ENCODE measurements at places on chromosomes 3 and 15.

- no peak for DNase-seq
Observed at GRCh38 chr3:195096053-195096452, 174.9 kb downstream of the XXYLT1 start.

GRCh38 chr15:95132774-95133173, 901.4 kb downstream of the MCTP2 start:
- DNase-seq: no peak

DNA sequence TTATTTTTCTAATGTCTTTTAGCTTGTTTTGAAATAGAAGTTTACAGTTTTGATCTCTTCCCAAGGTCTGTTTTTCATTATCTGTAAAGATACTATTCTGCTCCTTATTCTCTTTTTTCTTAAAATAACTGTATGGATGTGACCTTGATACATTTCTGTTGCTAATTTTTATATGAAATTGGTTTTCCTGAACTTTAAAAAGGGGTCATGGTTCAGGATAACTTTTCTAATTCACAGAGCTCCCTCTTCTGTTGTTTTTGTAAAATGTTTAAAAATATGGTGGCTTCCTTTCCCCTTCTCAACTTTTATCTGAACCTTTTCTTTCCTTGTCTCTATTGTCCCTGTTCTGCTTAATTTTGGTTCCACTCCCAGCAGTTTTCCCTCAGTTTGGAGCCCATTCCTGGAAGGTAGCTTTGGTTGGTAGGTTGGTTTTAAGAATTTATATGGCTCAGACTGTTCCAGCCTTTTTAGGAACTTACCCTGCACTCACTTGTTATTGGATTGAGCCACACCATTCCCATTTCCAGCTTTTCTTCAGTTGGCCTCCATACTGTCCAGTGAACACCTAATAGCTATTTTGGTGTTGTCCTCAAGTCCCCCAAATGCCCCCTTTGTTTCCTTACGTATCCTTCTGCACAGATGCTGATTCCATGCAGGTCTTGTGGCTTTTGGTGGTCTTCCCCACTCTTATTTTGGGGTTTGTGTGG, 70.3 kb downstream of the SLMAP start:
- DNase-seq: no peak

GRCh38 chr15:100769043-100769974, 110.3 kb upstream of the ALDH1A3 start:
- no peak for DNase-seq

DNA sequence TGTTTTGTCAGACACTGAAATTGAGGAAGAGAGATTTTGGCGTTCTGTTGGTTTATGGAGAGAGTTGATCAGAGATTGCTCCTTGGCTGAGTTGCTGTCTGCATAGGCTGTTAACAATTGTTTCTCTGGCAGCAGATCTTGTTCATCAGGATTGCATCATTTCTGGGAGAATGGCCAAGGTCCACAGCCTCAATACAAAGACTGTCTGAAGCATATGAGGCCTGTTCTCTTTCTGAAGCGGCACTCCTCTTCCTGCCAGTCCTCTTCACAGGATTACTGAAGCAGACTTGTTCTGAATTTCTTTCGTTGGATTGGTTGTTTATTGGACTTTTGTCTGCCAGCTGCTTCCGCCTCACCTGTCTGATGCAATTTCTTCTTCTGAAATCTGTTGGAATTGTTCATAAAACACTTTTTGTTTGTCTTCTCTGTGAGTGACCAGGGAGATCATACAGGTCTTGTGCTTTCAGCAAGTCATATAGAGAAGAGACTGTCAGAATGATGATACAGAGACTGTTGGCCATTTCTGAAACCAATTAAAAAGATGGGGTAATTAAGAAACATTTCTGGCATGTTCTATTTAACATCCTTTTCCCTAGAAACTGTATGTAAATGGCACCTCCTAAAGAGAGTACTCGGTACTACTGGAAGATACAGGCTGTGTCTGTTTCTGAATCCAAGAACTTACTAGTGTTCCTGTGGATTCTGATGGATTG, 25.5 kb downstream of the SETD5 start:
- no peak for DNase-seq

All from activated CD4-positive, CD25-positive, alpha-beta regulatory T cell treated with anti-CD3 and anti-CD28 coated beads, Interleukin-2, amount 50 U/mL, for 72 hours (primary cell).